ENCODE measurements at places on chromosomes 4 and X.

DNA sequence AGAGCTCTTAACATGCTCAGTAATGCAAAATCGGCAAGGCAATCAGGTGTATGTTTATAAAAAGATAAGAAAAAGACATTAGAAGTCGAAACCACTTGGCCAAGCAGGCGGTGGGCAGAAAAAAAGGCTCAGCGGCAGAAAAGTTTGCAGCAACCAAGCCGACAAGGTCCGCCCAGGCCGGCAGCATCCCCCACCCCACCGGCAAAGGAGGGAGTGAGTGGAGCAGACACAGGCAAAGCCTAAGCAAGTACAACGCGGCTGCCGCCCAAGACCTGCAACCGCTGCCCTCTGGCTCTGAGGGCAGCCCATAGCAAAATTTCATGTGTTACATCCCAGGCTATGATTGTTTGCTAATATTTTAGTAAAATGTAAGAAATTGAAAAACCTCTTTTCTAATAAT, 125.4 kb upstream of the ZCCHC13 start:
- peaks cover 14% of the 10 kb centered on the region for H3K36me3 ChIP-seq
- no peaks in the 10 kb centered on the region for H3K27me3 ChIP-seq
- H3K4me3 ChIP-seq = peak overlapping the region; percentile 12
- no peak for DNase-seq

GRCh38 chrX:147736045-147736444, 175.7 kb upstream of the FMR1 start:
- H3K4me3 ChIP-seq = no peak overlapping the region
- H3K36me3 ChIP-seq = no peaks in the 10 kb centered on the region
- H3K27ac ChIP-seq = no peak overlapping the region
- no peaks in the 10 kb centered on the region for H3K4me1 ChIP-seq

DNA sequence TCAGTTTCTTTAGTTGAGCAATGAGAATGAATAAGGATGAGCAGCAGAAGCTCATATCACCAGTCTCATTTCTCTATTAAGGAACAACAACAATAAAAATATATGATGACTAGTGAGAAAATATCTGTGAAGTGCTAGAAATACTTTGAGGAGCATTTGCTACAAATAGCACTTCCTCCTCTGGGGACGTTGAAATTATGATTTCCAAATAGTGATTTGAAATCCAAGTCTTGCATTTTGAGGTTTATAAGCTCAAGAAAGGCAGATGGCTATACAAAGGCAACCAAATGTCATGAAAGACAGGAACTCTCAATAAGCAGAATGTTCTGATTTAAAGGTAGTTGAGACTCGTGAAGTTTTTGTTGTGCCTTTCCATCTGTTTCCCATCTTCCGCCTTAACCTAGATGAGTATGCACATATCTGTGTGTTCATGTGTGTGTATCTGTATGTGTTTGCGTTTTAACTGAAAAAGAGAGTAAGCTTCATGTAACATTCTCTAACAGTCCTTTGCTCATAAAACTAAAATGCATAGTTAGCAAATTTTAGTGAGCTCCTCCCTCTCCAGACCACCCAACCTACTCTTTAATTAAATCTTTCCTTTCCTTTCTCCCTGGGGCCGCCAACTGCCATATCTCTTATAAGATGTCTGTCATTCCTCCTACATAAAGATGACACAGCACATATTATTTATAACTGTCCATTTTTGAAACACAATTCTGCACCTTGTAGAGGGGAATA, 222.6 kb upstream of the RASGEF1B start:
- H3K4me1 ChIP-seq = peaks cover 10% of the 10 kb centered on the region
- H3K36me3 ChIP-seq = no peaks in the 10 kb centered on the region
- DNase-seq = no peak
- H3K27me3 ChIP-seq = peaks cover 5% of the 10 kb centered on the region
- H3K27ac ChIP-seq = no peak overlapping the region

GRCh38 chrX:109918753-109919152, 84.2 kb upstream of the TMEM164 start:
- no peaks in the 10 kb centered on the region for H3K36me3 ChIP-seq
- H3K4me3 ChIP-seq = no peak overlapping the region
- H3K27me3 ChIP-seq = no peaks in the 10 kb centered on the region
- DNase-seq = no peak
- H3K4me1 ChIP-seq = peaks cover 17% of the 10 kb centered on the region
- no peak overlapping the region for H3K27ac ChIP-seq

DNA sequence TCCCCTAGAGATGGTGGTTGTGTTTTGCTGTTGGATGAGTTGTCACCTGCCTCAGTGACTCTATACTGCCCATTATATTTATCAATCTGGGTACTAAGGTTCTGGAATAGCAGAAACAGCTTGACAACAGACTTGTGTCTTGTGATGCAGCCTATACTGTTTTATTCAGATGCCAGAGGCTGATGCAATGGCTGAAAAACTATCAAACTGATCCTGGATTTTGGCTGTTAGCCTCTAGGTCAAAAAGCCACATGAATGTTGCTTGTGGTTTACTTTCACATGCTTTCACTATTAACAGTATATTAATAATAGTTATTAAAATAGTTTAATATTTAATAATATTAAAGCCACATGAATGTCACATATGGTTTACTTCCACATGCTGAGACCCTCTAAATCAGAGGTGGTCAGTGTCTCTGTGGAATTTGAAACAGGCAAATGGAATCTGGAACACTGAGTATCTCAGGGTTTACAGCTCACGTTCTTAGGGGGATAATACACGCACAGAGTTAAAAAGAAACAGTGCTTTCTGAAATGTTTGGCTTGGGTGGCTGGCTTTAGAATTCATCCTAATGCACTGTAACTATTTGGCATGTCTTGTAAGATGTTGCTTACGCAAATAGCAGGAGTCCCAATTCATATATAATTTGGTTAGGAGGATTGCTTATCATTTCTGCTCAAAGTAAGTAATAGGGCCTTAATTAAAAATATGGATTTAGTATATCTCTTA, 82.5 kb upstream of the LCORL start:
- no peaks in the 10 kb centered on the region for H3K4me1 ChIP-seq
- H3K36me3 ChIP-seq = no peaks in the 10 kb centered on the region
- no peak for DNase-seq
- H3K27me3 ChIP-seq = no peaks in the 10 kb centered on the region

DNA sequence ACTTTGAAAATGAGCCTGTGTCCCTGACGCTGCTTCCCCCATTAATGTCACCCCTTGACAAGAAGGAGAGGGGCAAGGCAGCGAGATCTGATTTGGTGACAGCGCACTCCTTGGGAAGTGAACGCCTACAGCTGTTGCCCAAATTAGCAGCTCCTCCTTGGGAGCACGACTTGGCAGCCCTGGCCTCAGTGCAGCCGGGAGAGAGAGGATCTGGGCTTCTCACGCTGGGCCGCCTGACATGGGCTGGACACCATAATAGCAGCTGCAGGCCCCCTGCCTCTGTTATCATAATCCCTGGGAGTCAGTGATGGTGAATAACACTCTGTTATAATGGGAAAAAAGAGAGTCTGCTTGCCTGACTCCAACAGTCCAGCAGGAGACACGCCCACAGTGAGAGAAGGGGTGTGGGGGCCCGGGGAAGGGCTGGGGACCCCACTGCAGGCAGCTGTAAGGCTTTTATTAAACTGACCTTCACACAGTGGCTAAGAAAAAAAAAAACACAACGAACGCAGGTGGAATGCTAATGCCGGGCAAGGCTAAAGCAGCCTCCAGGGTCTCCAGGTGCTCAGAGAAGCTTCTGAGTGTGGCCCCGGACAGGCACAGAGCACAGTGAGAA, 73.3 kb downstream of the PSAPL1 start:
- DNase-seq = no peak
- H3K27ac ChIP-seq = no peak overlapping the region
- peaks cover 20% of the 10 kb centered on the region for H3K27me3 ChIP-seq
- H3K4me3 ChIP-seq = no peak overlapping the region

GRCh38 chr4:39181520-39181904, 817 bp upstream of the WDR19 start:
- peaks cover 1% of the 10 kb centered on the region for H3K36me3 ChIP-seq
- no peak overlapping the region for H3K27ac ChIP-seq
- no peak for DNase-seq
- no peak overlapping the region for H3K4me3 ChIP-seq
- H3K4me1 ChIP-seq = peaks cover 6% of the 10 kb centered on the region

DNA sequence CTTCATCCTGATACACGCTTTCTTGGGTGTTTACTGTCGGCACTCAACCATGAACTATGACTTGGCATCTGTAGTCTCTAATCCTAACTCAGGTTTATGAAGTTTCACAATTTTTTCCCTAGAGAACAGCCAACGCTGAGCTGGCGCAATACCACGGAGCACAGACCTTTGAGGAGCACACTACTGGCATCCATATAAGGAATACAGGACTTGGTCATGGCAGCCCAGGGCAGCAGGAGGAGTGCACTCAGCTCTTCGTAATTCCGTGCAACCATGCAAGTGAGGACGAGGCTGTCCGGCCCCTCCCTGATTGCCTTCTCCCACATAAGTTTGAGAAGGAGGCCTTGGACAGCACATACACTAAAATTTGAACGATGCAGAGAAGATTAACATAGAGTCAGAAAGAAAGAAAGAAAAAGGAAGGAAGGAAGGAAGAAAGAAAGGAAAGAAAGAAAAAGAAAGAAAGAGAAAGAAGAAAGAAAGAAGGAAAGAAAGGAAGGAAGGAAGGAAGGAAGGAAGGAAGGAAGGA, 41.0 kb upstream of the PDLIM5 start:
- H3K27me3 ChIP-seq = no peaks in the 10 kb centered on the region
- peaks cover 14% of the 10 kb centered on the region for H3K4me1 ChIP-seq
- no peak for DNase-seq
- no peak overlapping the region for H3K27ac ChIP-seq

DNA sequence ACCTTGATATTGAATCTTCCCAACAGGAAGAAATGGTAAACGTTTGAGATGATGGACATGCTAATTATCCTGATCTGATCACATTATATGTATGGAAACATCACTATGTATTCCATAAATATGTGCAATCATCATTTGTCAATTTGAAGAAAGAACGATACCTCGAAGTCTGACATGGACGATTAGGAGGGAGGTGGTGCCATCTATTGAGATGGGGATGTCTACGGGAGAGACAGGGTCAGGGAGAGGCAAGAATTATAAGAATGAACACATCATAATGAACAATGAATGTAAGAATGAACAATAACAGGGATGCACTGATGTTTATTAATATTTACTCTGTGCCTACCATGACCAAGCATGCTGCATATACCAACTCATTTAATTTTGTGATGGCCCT, 93.7 kb upstream of the SOD3 start:
- H3K36me3 ChIP-seq = no peaks in the 10 kb centered on the region
- H3K4me3 ChIP-seq = no peak overlapping the region
- no peak overlapping the region for H3K27ac ChIP-seq
- H3K27me3 ChIP-seq = peaks cover 10% of the 10 kb centered on the region

DNA sequence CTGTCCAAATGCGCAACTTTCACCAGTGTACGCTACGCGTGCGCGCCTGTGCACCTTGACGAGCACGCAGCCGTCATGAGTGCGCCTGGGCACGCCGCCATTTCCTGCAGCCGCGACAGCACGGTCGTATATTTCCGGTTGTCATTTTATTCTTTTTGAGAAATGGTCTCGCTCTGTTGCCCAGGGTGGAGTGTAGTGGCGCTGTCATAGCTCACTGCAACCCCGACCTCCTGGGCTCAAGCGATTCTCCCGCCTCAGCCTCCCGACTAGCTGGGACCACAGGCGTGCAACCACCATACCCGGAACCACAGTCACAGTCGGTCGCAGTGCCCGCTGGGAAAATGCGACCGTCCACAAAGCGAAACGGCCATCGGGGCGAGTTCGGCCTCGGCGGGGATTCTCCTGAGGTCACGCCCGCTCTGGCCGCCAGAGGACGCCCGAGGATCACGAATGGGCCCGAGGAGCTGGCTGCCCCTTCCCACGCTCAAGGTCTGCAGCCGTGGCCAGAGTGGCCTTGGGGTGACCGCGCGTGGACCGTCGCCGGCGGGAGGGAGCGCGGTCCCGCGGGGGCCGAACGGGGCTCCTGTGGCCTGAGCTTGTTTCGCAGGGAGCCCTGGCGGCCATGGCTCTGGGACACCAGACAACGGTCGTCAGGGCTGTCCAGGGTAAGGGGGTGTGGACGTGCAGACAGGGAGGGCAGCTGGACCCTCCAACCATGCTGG, 23.7 kb upstream of the PNMA3 start:
- H3K27ac ChIP-seq = no peak overlapping the region
- H3K4me3 ChIP-seq = peak overlapping the region; percentile 21
- no peaks in the 10 kb centered on the region for H3K36me3 ChIP-seq

GRCh38 chr4:15340902-15341732, 86.7 kb upstream of the C1QTNF7 start:
- H3K27ac ChIP-seq = no peak overlapping the region
- H3K36me3 ChIP-seq = no peaks in the 10 kb centered on the region
- no peak overlapping the region for H3K4me3 ChIP-seq
- H3K27me3 ChIP-seq = no peaks in the 10 kb centered on the region
- DNase-seq = no peak

GRCh38 chrX:9102956-9103355, 69.0 kb upstream of the FAM9B start:
- peaks cover 4% of the 10 kb centered on the region for H3K27me3 ChIP-seq
- DNase-seq = no peak
- H3K4me3 ChIP-seq = no peak overlapping the region
- H3K4me1 ChIP-seq = no peaks in the 10 kb centered on the region
- no peaks in the 10 kb centered on the region for H3K36me3 ChIP-seq

DNA sequence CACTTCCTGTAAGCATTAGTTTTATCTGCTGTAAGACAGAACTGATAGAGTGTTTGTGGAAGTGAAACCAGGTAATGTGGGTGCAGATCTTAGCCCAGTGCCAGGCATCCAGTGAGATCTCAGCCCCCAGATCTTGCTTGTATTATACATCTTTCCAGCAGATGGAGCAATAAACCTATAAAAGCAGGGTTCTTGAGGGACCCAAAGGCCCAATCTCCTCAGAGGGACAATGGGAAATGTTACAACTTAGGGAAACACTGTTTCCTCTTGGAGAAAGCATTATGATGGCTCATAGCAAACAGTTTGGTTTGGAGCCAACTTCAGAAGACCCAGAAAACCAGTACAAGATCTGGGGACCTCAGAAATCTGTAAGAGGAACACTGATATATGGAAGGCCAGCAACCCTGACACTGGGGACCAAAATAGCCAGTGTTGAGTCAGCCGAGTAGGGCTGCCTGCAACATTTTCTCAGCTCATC, 206.3 kb downstream of the SLC7A11 start:
- no peak overlapping the region for H3K4me3 ChIP-seq
- no peaks in the 10 kb centered on the region for H3K36me3 ChIP-seq
- no peak for DNase-seq
- no peak overlapping the region for H3K27ac ChIP-seq

DNA sequence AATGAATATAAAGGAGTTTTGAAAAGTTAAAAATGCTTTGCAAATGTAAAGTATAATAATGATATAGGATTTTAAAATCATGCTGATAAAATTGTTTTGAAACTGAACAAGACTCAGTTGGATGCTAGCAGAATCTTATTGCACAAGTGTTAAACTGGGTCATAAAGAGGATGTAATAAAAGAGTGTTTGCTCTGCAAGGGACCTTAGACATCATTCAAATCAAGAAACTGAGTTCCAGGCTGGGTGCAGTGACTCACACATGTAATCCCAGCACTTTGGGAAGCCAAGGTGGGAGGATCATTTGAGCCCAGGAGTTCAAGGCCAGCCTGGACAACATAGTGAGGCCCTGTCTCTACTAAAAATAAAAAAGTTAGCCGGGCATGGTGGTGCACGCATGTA, 27.5 kb upstream of the DUSP21 start:
- no peak for DNase-seq
- H3K27me3 ChIP-seq = no peaks in the 10 kb centered on the region
- H3K4me1 ChIP-seq = no peaks in the 10 kb centered on the region
- H3K36me3 ChIP-seq = no peaks in the 10 kb centered on the region

Measured in progenitor cell of endocrine pancreas (in vitro differentiated cells).